ENCODE measurements at places on chromosomes 2 and 18.

DNA sequence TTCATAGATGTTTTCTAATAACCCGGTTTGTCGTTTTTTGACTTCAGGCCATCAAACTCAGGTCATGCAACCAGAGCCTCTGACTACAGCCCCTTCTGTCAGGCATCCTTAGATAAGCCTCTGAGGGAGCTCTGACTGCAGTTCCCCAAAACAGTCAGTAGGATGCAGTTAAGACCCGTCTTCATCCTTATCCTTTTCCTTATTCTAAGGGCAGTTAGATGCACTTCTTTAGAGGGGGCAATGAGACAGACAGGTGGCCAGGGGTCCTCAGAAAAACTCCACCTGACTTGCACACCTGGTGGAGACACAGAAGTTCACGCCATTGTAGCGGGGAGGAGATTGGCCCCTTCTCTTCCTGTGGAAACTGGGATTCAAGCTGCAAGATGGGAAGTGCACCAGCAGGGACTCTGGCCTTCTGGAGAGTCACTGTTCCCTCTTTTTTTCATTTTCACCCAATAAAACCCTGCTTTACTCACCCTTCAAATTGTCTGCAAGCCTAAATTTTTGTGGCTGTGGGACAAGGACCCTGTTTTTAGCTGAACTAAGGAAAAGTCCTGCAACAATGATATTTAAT, 104.8 kb upstream of the TFPI start:
- peak; percentile 14 for DNase-seq

- DNase-seq: no peak
Observed at GRCh38 chr18:78640246-78640995, 339.2 kb upstream of the SALL3 start.

- no peak for DNase-seq
Observed at GRCh38 chr2:226740039-226740648, 59.5 kb downstream of the IRS1 start.

DNA sequence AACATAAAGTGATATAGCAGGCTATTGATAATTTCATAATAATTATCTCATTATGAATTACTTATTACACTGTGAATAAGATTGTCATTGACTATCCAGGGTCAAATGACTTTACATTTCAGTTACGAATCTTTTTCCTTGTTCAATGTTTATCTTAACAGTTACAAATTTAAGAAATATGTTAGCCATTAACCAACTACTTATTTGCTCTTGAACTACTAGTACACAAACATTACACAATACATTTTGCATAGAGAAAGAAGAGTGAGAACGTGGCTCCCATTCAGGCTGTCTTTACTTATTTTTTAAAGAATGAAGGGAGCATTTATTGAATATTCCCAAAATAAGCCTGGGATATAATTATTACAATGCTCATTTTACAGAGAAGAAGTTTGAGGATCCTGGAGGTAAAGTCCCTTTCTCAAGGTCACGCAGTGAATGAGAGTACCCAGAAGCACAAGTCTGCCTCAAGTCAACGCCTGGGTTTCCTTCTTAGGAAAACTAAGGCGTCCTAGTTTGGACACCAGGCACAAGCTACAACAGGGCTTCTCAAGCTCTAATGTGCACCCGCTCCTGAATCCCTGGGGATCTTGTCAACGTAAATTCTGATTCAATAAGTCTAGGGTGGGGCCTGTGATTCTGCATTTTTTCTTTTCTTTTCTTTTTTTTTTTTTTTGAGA, 164.2 kb downstream of the FIGN start:
- no peak for DNase-seq

- DNase-seq: peak; percentile 94
Observed at GRCh38 chr2:10389573-10389972, 58.6 kb downstream of the ODC1 start.
